Naive B cell (primary cell): ENCODE measurements at places on chromosomes 13 and 19.

DNA sequence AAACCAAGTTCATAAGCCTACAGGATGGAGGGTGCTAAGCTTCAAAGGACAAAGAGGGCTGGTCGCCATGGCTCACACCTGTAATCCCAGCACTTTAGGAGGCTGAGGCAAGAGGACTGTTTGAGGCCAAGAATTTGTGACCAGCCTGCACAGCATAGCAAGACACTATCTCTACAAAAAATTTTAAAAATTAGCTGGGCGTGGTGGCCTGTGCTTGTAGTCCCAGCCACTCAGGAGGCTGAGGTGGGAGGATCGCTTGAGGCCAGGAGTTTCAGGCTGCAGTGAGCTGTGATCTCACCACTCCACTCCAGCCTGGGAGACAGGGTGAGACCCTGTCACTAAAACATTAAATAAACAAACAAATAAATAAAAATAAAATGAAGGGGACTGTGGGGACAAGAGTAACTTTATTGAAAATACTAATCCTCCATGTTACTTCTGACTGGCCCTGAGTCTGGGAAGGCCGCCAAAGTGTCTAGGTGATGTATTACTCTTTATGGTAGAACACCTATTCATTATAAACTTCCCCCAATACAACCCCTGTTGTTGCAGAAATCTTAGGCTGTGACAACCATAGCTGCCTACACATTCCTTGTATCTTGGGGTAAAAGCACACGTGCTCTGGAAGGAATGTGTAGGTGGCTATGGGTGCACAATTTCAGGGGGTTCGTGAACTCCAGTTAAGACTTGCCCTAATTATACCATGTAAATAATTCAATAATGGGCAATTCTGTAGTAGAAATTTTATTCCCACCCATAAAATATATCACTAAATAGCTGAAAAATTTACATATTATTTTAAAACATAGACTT lies 14.6 kb upstream of the URAD start:
- no peak for DNase-seq
- no peak overlapping the region for H3K27ac ChIP-seq
- H3K4me1 ChIP-seq = peaks cover 9% of the 10 kb centered on the region
- no peaks in the 10 kb centered on the region for H3K27me3 ChIP-seq
- no peak overlapping the region for H3K4me3 ChIP-seq
- no peaks in the 10 kb centered on the region for H3K36me3 ChIP-seq

DNA sequence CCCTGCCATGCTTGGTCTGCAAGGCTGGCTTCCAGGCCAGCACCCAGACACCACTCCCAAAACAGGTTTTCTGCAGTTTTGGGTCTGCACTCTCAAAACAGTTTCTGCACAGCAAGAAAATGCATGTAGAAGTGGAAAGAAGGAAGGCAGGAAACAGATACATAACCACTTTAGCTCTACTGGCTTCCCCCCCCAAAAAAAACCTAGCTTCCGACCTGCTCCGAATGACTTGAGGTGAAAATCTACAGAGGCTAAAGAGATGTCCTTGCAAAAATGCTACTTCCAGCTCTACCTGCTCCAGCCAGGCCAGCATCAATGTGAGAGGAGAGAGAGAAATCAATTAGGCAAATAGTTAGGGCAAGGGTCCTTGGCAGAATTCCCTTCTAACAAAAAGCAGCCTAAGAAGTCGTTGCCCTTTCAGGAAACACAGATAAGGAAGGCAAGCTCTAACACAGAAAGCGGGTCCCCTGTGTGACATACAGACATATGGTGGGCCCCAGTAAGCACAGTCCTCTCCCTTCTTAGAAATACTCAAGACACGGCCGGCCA lies 3.4 kb downstream of the C19orf12 start:
- peaks cover 55% of the 10 kb centered on the region for H3K4me1 ChIP-seq
- no peaks in the 10 kb centered on the region for H3K27me3 ChIP-seq
- peak overlapping the region; percentile 15 for H3K4me3 ChIP-seq
- H3K27ac ChIP-seq = no peak overlapping the region
- H3K36me3 ChIP-seq = no peaks in the 10 kb centered on the region

GRCh38 chr19:48194844-48195830 lies 24.7 kb downstream of the ZSWIM9 start:
- peaks cover 13% of the 10 kb centered on the region for H3K4me1 ChIP-seq
- no peak overlapping the region for H3K4me3 ChIP-seq
- H3K27me3 ChIP-seq = no peaks in the 10 kb centered on the region
- no peak for DNase-seq

DNA sequence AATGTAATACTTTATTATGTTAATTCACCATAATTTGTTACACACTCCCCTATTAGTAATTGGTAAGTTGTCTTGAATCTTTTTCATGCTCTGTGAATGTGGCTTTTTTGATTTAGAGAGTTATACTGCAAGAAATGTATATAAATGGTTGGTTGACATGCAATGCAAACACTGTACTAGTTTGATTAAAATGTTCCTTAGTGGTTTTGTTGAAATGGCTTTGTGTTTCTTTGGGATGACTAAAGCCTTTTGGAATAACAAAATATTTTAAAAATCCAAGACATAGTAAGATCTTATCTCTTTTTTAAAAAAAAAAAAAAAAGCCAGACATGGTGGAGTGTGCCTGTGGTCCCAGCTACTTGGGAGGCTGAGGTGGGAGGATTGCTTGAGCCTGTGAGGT lies 10.5 kb downstream of the LAMP1 start:
- no peak overlapping the region for H3K4me3 ChIP-seq
- no peak overlapping the region for H3K27ac ChIP-seq
- H3K4me1 ChIP-seq = peaks cover 7% of the 10 kb centered on the region

GRCh38 chr13:78680115-78680561 lies 21.2 kb upstream of the OBI1 start:
- H3K4me1 ChIP-seq = no peaks in the 10 kb centered on the region
- H3K4me3 ChIP-seq = no peak overlapping the region
- no peak overlapping the region for H3K27ac ChIP-seq
- peaks cover 12% of the 10 kb centered on the region for H3K27me3 ChIP-seq
- no peak for DNase-seq

- H3K27ac ChIP-seq = peak within 1 kb of the TSS; percentile 100
- no peaks in the 10 kb centered on the region for H3K27me3 ChIP-seq
- peaks cover 8% of the 10 kb centered on the region for H3K36me3 ChIP-seq
- peak; percentile 74 for DNase-seq
- peaks cover 20% of the 10 kb centered on the region for H3K4me1 ChIP-seq
Measured at GRCh38 chr19:14090509-14091080, at the start of gene SAMD1. SAMD1 (minus strand) TSS chr19:14090751.

DNA sequence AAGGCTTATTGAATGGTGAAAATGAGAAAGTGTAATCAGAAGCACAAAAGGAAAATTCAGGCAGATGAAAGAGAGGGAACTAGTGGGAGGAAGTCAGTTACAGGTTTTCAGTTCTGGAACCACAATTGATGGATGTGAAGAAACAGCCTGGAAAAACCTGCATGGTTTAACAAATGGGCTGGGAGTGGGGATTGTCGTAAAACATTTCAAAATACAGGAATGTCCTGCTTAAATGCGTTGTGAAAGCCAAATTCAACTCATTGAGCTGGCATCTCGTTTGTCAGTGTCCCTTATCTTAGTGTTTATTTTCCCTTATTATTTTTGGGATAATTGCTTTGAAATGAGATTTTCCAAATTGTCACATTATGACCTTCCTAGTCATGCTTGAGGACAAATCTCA lies 106.5 kb upstream of the RFC3 start:
- no peak overlapping the region for H3K27ac ChIP-seq
- H3K27me3 ChIP-seq = peaks cover 17% of the 10 kb centered on the region
- no peak overlapping the region for H3K4me3 ChIP-seq
- no peak for DNase-seq
- no peaks in the 10 kb centered on the region for H3K4me1 ChIP-seq

DNA sequence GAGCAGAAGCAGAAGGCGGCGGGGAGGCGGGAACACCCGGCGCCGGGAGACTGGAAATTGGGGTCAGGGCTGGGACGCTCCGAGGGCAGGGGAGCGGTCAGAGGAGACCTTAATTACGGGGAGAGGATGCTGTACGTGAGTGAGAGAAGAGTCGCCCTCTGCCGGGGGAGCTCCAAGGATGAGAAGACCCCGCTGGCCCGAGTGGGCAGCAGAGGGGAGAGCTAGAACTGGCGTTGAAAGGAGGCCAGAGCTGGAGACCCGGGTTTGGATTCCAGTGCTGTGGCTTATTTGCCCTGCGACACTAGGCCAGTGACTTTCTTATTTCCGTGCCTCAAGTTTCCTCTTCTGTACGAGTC lies 536 bp downstream of the FAM32A start:
- peak; percentile 43 for DNase-seq
- no peaks in the 10 kb centered on the region for H3K27me3 ChIP-seq
- H3K4me3 ChIP-seq = peak overlapping the region; percentile 100

DNA sequence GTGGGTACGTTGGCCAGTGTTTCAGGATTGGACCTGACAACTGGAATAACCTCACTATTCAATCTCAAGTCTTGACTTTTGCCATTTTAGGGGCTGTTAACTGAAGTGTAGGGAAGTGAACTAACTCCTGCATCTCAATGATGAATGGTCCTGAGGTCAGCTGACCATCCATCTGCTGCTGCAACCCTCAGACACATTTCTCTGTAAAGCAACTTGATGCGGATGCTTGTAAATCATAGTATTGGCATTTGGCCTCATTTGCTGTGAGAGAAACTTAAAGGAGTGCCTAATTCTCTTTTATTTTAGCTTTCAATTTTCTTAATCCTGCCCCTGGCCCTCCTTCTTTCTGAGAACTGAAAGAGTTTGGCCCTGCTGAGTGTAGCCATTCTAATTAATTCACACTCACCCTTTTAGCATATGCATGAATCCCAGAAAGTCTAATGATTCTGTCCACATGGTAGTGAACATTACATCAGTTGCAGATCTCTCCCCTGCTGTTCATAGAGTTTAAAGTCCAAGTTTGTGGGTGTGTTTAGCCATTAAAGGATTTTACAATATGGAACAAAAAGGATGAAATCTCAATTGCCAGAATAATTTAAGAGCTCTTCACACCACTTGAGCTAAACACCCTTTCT lies 1531.4 kb upstream of the SLC10A2 start:
- no peaks in the 10 kb centered on the region for H3K36me3 ChIP-seq
- H3K27ac ChIP-seq = no peak overlapping the region
- no peak for DNase-seq
- H3K4me1 ChIP-seq = no peaks in the 10 kb centered on the region
- H3K4me3 ChIP-seq = no peak overlapping the region

DNA sequence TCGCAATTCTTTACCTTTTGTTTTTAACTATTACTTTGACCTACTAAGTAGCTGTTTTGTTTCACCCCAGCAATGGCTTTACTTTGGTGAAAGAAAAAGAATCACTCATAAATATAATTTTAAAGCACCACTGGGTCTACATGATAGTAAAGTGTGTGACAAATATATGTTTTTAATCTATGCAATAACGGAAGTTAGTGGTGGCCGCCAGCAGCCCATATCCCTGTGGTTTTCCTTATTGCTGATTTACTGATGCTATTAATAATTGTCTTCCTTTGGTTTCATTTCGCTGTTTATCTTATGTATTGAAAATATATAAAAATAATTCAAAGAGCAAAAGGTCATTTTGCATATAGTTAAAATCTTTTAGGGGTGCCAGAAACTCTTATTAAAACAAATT lies 491.3 kb downstream of the DIAPH3 start:
- no peak for DNase-seq
- H3K4me3 ChIP-seq = no peak overlapping the region
- H3K4me1 ChIP-seq = peaks cover 11% of the 10 kb centered on the region
- no peak overlapping the region for H3K27ac ChIP-seq
- H3K36me3 ChIP-seq = no peaks in the 10 kb centered on the region

DNA sequence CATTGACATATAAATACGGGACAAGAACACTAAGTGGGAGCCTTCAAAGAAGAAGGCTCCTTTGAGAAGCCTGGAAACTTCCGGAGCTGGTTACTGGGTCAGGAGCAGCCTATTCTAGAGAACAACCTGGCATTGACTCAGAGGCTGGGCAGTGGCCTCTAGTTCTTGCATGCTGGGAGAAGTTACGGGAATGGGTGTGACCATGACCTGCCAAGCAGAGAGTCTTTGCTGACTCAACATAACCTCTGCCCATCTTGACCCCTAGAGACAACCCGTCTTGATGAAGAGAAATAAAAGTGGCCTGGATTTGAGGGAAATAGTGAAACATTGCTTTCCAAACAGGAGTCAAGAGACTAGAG lies 21.0 kb downstream of the STARD13 start:
- no peaks in the 10 kb centered on the region for H3K36me3 ChIP-seq
- H3K4me3 ChIP-seq = no peak overlapping the region
- no peaks in the 10 kb centered on the region for H3K4me1 ChIP-seq
- DNase-seq = no peak

DNA sequence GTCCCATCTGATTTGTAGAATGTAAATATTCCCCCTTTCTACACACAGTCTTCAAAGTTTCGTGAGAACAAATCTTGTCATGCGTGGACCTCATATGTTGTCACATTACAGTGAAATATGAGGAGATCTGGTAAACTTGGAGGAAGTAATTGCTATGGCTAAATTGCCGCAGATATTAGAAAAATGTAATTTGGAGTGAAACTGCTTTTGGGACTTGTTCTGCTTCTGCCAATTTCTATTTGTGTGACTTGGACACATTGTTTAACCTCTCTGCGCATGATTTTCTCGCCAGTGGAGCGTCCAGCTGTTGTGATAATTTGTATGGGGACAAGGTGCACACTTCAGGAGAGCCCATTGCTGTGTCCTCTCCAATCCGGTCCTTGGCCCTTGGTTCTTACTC lies 693.1 kb upstream of the SLC10A2 start:
- H3K27ac ChIP-seq = no peak overlapping the region
- H3K4me1 ChIP-seq = no peaks in the 10 kb centered on the region
- no peak overlapping the region for H3K4me3 ChIP-seq
- H3K27me3 ChIP-seq = no peaks in the 10 kb centered on the region
- no peaks in the 10 kb centered on the region for H3K36me3 ChIP-seq

GRCh38 chr19:12484371-12485051 lies at the start of gene ZNF709:
ZNF709 (minus strand) TSS chr19:12484816; CDS start chr19:12484657, 159 bp downstream.
- no peaks in the 10 kb centered on the region for H3K27me3 ChIP-seq
- H3K4me3 ChIP-seq = peak within 1 kb of the TSS; percentile 95
- peak; percentile 91 for DNase-seq
- peak within 1 kb of the TSS; percentile 95 for H3K27ac ChIP-seq
- peaks cover 38% of the 10 kb centered on the region for H3K4me1 ChIP-seq
- H3K36me3 ChIP-seq = no peaks in the 10 kb centered on the region

- no peaks in the 10 kb centered on the region for H3K4me1 ChIP-seq
- H3K36me3 ChIP-seq = peaks cover 31% of the 10 kb centered on the region
- no peak for DNase-seq
- no peak overlapping the region for H3K4me3 ChIP-seq
- H3K27ac ChIP-seq = no peak overlapping the region
- H3K27me3 ChIP-seq = no peaks in the 10 kb centered on the region
Measured at GRCh38 chr13:112509190-112509589, 78.8 kb downstream of the TUBGCP3 start.

DNA sequence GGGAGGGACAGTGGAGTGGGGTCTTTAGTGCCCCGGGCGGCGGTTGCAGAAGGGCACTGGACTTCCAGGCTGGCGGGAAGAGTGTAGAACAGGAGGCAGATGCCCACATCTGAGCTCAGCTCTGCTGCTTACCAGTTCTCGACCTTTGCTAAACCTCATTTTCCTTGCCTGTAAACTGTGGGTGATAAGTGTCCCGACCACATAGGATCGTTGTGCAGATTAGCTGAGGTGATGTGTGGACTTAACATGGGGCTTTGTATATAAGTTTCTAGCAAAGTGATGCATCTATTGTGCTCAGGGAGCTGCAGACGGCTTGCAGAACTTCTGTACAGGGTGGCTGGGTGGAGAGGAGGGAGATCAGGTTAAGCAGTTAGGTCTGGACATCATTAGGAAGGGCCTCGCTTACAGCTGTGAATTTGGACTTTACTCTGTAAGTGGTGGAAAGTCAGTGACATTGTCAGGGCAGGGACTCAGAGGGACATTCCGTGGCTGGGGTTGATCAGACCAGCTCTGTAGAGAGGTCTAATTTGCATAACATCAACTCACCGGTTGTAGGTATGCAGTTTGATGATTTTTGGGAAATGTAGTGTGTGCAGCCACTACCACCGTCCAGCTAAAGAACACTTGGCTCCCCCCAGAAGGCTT lies 70.0 kb downstream of the SPATA13 start:
- no peak for DNase-seq
- H3K27me3 ChIP-seq = no peaks in the 10 kb centered on the region
- H3K4me3 ChIP-seq = no peak overlapping the region
- H3K4me1 ChIP-seq = peaks cover 7% of the 10 kb centered on the region
